Fibroblast of skin of back (primary cell): ENCODE measurements at places on chromosomes 5 and 9.

- peak; percentile 35 for DNase-seq
Observed at GRCh38 chr5:74693191-74693590, 8.2 kb downstream of the HEXB start.

GRCh38 chr5:9387879-9388278 is 158.0 kb downstream of the SEMA5A start:
- DNase-seq, result peak; percentile 20

DNA sequence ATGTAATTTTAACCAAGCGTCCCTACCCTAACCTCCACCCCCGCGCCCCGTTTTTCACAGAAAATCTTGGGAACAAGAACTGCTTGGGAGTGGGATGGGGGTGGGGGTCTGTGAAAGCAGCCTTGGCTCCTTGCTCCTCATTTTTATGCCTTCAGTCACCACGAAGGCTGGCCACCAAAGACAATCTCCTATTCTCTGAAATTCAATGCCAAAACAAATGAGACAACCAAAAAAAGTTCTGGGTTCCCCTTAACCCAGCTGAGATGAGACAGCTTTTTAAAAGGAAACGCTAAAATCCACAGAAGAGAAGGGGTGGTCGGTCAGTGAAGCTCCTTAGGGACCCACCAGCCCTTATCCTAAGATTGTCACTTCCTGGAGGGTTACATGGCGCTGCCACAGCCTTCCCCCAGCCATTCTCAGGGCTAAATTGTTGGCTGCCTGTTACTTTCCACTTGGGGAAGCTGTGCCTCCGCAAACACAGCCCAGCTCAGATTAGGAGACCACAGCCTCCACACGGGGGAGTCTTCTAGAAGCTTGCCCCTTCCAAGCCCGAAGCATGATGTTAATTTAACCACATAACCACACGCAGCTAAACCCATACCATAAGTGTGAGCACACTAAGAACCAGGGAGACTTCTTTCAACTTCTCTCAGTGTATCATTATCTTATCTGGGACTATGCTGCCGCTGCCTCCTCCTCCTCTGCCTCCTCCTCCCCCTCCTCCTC is 136.3 kb downstream of the FOXD1 start:
- peak; percentile 99 for DNase-seq

GRCh38 chr5:162593881-162594280 is 526.3 kb downstream of the GABRG2 start:
- DNase-seq, result no peak

DNA sequence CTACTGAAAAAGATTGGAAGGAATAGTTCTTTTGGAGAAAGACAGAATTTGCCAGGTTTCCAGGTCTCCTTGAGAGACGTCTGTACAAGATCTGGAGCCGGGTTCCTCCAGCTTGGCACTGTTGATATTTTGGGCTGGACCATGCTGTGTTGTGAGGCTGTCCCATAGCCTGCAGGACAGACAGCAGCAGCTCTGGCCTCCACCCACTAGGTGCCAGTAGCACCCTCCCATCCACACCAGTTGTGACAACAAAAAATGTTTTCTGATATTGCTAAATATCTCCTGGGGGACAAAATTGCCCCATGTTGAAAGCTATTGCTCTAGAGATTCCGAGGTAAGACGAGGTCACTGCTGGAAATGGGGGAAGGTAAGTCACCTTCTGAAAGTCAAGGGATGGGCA is 287.7 kb upstream of the DAP start:
- no peak for DNase-seq

DNA sequence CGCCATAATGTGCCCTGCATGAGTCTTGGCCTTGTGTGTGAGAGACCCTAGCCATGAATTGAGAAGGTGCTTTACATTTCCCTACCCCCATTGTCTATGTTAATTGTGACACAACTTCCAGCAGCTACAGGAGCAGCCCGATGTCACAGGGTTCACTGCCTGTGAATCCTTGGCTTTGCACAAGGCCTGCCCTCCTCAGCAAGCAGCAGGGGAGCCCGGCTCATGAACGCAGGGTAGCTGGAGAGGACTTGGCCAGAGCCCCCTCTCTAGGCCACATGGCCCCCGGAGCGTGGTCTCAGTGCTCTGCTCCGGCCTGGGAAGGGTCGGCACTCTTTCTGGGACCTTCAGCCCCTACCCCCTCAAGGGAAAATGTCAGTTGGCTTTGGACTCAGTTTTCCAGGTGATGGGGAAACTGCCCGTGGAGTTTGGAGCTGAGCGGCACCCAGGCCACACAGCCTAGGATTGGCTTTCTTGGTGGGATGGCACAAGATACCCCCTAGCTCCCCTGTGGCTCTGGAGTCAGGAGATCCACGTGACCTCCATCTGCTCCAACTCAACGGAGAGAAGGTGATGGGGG is 160.8 kb downstream of the DAB2IP start:
- DNase-seq, result no peak

- DNase-seq, result no peak
Observed at GRCh38 chr9:124776954-124777648, at the start of gene OLFML2A. Gene OLFML2A (plus strand): TSS chr9:124777133. CDS start chr9:124777271, 138 bp downstream.

GRCh38 chr5:142874540-142874939 is 104.4 kb downstream of the ARHGAP26 start:
- peak; percentile 47 for DNase-seq

DNA sequence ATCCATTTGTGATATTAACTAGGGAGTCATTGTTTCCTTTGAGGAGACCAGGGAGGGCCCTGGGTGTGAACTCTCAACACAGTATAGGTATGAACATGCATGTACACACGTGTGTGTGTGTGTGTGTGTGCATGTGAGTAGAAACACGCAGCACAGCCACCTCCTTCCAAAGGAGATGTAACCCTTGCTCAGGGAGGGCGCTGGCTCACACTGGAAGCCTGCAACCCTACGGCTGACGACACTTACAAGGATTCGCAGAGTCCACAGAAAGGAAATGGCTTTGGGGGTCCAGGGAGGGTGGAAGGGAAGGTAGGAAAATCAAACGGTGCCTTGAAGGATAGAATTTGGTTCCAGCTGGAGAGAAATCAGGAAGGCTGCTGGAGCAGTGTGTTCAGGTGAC is 21.9 kb downstream of the TRIP13 start:
- DNase-seq, result no peak

DNA sequence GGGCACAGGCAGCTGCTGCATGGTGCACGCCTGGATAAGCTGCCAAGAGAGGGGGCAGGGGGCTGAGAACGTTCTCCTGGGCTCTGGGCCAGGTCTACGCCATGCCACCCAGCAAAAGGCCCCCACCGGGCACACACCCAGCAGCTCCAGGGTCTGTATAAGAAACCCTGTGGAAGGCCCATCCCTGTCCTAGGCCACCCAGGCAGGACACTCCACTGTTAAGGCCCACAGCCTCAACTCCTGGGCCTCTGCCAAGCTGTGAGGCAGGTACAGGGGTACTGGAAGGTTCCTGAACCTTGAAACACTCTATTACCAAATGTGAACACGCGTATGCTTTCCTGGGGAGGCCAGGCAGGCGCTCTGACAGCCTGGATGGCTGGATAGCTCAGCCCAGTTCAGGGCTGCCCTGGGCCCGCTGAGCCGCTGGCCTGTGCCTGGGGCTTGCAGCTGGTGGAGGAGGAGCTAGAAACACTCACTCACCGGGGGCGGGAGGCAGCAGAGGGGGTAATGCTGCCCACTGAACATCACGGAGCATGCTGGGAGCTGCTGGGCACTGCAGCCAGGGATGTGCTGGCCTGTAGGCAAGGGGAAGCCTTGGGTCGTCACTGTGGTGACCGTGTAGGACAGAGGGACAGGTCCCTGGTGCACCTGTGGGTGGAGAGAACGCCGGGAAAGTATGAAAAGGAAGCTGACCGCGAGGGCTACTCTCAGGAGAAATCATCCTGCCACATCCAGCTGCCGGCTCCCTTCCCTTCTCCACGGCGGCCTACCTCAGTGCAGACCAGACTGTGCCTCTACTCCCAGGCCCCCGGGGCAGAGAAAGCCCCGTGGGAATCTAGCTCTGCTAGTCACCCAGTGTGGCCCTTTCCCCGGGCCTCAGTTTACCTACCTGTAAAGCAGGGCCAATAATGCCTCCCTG is 6.0 kb downstream of the RNF44 start:
- DNase-seq, result no peak

DNA sequence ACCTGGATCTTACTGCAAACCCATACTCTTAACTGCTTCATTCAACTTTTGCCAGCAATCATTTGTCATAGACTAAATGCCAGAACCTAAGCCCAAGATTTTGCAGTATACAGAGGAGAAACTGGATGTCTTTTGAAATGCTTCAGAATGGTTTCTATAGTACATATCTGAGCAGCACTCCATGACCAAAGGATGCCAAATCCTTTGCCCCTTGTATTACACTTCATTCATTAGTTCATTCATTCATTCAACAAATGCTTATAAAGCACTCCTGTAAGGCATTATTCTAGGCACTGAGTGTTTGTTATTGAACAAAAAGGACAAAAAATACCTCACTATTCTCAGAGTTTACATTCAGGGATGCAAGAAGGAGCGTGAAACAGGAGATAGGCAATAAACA is 119.9 kb downstream of the SLC1A3 start:
- DNase-seq, result no peak

- DNase-seq, result peak; percentile 65
Observed at GRCh38 chr5:132098151-132098594, 24.6 kb downstream of the CSF2 start.

GRCh38 chr5:91175708-91176107 is 207.4 kb downstream of the ARRDC3 start:
- no peak for DNase-seq

- no peak for DNase-seq
Observed at GRCh38 chr9:121950441-121950840, 142.7 kb downstream of the TTLL11 start.

- no peak for DNase-seq
Observed at GRCh38 chr9:78777747-78778146, 480.8 kb downstream of the PSAT1 start.

DNA sequence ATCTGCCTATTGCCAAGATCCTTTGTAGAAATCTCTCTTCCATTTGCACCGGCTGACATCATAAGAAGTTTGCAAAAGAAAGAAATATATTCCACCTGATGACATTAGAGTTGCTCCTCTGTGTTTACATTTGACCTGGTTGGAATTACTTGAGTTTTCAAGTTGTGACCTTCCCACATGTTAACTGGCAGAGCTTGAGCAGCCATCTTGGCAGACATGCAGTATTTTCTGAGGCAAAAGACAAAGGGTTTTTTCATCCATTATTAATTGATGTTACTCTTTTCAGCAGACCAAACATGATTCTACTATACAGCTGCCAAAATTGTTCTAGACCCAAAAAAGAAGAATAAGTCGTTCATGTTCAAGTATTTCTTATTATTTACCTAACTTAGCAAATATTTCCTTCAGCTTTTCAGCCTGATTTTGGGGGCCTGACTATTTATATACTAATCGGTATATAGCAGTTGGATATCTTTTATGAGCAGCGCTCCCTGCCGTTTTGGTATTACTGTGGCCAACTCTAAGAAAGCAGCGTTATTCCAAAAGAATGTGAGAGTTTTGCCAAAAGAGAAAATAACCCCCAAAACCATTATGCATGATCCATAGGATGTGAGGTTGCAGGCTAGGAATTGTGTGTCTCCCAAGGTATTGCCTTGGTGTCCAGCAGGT is 212.9 kb downstream of the PBX3 start:
- DNase-seq, result no peak

- no peak for DNase-seq
Observed at GRCh38 chr9:137612741-137613142, 6.1 kb upstream of the EHMT1 start.

DNA sequence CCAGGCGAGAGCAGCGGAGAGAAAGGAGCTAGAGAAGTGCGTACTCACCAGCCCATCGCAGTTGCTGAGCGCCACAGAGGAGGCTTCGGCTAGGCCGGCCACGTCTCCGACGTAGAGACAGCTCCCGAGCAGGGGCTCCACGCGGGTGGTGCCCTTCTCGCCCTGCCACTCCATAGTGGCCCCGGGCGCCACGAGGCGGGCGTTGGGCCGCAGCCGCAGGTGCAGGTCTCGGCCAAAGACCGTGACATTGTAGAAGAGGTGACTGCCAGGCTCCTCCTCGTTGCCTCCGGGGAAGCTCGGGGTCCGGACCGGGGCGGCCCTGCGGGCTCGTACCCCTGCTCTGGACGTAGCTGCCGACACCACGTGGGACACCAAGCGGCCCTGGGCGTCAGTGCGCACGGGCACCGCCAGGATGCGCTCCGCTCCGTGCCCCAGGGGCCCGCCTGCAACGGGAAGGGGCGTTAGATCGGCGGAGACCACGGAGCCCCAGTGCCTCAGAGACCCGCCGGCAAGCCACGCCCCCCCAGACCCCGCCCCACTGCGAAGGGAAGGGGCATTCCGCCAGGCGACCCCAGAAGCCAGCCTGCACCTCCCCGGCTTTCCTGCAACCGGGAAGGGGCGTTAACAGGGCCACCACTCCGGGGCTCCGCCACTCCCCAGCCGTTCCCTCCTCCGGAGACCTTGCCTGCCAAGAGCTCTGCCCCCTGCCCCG is 1.4 kb downstream of the ADAMTS2 start:
- peak; percentile 68 for DNase-seq

DNA sequence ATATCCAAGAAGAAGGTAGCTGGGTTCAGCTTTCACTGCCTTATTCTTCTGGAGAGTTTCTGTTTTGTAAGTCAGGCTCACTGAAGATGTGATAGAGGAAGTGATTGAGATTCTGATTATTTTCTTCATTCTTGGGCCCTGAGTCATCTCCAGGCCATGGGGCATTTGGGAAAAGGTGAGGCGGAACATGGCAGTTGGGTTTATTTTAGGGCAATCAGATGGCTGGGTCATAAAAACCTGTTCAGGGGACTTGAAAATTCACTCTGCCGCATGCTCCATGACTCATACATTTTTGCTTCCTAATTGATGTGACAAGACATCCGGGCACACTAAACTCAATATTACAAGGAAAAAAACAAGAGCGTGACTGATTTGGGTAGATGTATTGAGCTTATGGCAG is 265.7 kb upstream of the KLF4 start:
- DNase-seq, result peak; percentile 63

- peak; percentile 38 for DNase-seq
Observed at GRCh38 chr5:58241389-58241788, 218.5 kb downstream of the PLK2 start.

- DNase-seq, result peak; percentile 85
Observed at GRCh38 chr5:171450423-171451331, 31.2 kb downstream of the FGF18 start.

DNA sequence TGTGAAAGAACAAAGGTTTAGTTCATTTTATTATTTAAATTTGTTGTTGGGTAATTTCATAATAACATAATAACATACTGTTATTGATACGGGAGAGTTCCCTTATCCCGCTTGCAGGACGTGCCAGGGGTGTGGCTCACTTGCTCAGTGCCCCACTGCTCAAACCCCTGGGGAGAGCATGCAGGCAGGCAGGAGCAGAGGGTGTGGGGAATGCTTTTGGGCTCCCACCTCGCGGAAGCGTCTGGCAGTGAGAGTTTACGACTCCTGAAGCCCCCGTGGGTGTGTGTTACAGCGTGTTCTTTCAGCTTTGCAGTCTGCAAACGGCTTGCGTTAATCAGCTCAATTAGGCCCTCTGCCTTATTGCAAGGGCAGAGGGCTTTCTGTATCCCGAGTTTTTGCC is 675.9 kb downstream of the SEMA5A start:
- no peak for DNase-seq
